ENCODE measurements at places on chromosomes 5 and 9.

- no peak for DNase-seq
These were observed 26.2 kb downstream of the WWC1 start for GRCh38 chr5:168317521-168318147.

DNA sequence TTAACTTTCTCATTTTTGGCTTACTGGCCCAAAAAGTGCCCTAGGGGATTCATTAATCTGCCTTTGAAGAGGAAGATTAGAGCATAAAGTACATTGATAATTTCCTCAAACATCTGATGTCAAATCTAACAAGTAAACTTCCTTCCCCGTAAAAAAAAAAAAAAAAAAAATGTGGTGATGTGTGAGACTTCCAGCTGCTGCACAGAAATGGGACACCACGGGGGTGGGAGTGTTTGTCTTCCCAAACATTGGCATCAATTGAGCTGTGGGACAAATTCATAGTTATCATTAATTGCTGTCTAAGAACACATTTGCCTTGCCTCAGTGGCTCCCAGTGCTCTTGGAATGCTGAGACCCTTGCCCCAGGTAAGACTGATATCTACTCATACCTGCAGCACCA lies 149.6 kb downstream of the ADAMTS12 start:
- no peak for DNase-seq

DNA sequence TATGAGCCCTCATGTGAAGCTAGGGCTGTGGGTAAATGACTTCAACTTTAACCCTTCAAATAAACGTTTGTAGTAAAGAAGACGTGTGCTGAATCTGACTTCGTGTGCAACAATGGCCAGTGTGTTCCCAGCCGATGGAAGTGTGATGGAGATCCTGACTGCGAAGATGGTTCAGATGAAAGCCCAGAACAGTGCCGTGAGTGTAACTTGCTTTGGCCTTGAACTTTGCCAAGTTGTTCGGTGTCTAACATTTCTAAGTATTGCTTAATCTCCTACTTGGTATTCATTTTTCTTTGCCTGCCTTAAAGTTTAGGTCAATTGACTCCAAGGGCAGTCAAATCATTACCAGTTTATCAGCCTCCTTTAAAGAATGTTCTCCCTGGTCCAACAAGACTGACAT lies 18.2 kb downstream of the VLDLR start:
- DNase-seq, result no peak

DNA sequence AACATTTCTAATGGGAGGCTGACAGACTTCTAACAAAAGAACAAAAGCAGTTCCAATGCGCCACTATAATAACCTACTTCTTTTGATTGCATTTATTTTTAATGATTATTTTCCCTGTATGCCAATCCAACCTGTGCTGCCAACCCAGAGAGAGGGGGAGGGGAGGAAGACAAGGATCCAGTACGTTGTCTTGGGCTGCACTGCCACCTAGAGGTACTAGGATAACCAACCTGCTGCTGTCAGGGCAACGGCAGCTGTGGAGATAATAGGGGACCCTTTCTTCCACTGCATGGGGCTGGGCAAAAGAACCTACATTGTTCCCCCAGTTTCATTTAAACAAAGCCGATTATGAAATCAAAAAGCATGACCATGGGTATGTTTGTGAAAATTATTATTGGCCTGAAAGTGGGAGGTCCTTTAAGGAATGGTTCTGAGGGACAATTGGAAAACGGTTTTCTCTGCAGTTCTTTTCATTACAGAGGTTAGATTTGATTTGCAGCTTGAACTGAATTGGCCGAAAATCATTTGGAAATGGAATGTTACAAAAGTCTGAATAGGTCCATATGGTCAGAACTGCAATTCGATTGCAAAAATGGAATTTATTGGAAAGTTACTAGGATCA lies 101.3 kb downstream of the RASEF start:
- DNase-seq, result peak; percentile 5

DNA sequence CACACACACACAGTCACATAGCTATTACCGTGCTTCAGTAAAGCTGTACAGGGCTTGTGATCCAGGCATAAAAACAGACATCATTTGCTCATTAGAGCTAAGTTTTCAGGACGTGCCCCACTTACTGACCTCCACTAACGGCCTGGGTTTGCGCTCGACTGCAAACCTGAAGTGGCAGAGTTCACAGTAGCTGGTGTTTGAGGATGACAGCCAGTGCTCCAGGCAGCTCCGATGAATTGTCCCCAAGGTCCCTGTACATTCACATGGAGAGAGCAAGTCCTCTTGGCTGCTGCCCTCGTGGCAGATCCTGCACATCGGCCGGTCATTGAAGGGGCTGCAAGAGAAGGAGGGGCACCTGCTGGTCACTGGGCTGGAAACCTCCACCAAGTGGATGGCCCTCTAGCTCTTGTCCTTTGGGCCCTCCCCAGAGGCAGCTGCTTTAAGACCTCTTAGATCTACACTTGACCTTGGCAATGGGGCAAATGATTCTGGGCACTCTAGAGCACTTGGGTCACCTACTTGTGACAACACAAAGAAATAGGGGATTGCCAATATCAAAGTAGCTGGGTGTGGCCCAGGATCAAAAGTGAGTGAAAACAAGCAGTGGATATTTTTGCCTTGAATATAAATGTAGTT lies 115.4 kb downstream of the MARCHF3 start:
- no peak for DNase-seq

GRCh38 chr5:159010661-159011442 lies 88.9 kb downstream of the EBF1 start:
- no peak for DNase-seq

GRCh38 chr9:113511047-113511521 lies 47.6 kb downstream of the RGS3 start:
- no peak for DNase-seq

- no peak for DNase-seq
These were observed 2.0 kb downstream of the IL31RA start for GRCh38 chr5:55853041-55853670.

DNA sequence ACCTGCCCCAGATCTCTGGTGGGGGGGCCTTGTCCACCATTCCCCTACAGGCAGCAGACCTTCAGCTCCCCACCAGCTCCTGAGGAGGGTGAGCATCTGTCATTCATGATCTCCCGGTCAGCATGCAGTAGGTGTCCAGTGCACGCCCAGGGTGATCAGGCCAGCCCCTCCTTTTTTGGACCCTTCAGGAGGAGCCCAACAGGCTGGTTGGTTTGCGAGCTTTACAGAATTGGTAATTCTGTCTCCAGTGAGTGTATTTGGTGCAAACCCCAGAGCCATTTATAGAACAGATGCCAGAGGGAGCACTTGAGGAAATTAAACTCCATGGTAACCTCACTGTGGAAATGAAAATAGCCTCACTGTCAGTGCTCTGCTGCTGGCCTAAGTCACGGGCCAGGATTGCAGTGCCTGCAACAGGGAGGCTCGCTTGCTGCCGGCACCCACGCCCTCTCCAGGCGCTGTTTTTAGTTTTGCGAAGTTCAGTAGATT lies 23.4 kb downstream of the WNK2 start:
- no peak for DNase-seq

- DNase-seq, result no peak
These were observed 20.0 kb downstream of the CCDC125 start for GRCh38 chr5:69312459-69313160.

GRCh38 chr5:109003928-109004327 lies 256.2 kb downstream of the FER start:
- DNase-seq, result no peak

DNA sequence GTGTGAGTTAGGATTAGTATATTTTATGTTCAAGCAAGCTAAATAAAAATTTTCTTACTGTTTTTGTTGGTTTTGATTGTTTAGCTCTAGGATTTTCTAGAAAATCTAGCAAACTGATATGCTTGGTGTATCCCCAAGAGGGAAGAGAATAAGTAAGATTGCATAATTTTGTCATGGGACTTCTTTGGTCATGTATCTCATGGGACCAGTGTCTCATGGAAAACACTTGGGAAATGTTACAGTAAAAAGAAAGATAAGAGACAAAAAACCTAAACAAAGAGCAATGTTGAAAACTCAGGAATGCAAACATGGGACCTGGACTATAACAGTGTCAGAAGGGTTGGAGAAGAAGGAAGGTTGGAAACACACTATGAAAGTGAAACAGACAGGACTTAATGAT lies 119.4 kb downstream of the TLR4 start:
- no peak for DNase-seq

GRCh38 chr5:170642066-170642735 lies 138.4 kb downstream of the KCNIP1 start:
- DNase-seq, result no peak

DNA sequence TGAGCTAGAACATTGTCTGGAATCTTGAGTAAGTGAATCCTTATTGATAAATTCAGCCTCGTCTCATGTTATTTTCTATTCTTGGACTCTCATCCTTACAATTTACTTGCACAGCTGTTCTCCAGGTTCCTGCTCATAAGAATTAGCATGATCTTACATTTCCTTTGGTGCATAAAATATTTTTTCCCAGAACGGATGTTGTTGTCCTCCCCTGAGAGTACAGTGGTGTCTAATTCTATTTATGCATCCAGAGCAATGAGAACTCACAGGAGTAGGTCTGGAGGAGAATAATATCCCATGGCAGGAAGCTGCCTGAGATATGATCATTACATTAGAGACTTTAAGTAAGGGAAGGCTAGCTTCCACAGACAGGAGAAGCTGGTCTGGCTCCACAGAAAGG lies 178.4 kb upstream of the MAST4 start:
- DNase-seq, result no peak

GRCh38 chr5:7763621-7764072 lies 87.3 kb downstream of the CFAP90 start:
- DNase-seq, result no peak

- no peak for DNase-seq
These were observed 6.7 kb upstream of the ANKRD18B start for GRCh38 chr9:33517373-33517772.

GRCh38 chr9:12775679-12776512 lies 1.1 kb downstream of the LURAP1L start:
- no peak for DNase-seq

DNA sequence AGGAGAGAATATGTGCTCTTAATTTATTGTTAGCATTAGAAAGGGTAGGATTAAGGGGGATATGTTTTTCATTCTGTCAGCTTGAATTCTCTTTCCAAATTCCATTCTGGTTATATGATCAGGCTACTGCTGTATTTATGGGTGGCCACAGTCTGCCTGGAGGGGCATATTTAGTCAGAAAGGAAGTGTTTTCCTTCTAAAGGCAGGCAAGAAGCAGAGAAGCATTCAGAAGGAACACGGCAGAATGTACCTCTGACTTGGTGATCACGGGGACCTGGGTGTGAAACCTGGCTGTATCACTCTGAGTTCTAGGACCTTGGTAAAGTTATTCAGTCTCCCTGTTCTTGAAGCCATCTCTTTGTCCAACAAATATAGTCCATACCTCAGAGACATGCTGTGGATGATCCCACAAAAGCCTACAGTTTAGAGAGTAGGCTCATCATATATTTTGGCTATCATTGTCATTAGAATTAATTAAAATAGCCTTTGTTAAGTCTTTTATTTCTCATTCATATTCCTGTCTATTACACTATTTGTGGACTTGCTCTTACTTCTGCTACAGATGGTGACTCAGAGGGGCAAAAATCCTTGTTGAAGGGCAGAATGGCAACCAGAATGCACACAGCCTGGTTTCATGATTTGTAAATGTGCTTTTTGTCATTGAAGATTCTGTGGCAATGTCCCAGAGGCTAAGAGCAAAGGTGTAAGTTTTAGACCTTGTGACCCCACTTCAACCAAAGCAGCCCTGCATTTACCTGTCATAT lies 2.7 kb downstream of the TNC start:
- no peak for DNase-seq

DNA sequence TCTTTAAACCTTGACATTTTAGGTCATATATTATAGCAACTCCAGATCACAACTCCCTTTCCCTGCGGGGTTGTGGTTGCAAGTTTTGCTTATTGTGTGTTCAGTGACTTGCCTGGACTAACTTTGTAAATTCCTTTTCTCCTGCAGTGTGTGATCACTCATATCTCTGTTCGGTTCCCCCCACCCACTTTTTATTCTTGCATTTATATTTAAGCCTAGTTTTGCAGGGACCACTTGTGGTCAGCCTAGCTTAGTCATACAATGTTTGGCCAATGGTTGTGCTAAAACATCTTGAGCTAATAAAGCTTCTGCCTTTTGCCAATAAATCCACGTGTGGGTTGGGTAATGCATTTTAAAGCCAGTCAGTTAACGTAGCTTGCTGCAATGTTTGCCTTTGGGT lies 146.5 kb upstream of the IRX4 start:
- no peak for DNase-seq

DNA sequence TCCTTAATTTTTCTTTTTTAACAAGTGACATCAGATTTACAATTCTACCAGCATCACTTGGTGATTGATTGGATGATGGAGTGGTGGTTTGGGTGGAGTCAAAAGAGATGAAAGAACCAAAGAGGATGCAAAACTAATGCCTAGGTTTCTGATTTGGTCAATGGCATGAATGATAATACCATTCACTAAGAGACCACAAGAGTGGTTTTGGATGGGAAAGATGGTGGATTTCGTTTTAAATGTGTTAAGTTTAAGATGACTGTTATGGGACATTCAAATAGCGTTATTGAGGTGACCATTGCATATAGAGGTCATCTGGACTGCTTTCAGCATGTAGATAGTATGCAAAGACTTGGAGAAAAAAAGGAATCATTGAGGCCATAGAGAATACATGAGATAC lies 3.6 kb downstream of the SMC5 start:
- DNase-seq, result no peak

DNA sequence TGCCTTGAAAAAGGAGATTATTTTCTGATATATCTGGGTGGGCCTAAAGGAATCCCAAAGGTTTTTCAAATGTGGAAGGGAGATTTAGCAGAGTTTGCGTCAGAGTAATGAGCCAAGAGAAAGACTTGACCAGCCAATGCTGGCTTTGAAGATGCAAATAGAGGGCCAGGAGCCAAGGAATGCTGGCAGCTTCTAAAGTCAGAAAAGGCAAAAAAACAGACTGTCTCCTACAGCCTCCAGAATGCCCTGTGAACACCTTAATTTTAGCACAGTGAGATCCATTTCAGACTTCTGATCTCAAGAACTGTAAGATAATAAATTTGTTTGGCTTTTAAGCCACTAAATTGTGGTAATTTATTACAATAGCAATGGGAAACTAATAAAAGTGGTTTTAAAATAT lies 122.6 kb upstream of the FREM1 start:
- no peak for DNase-seq

GRCh38 chr5:168159425-168159824 lies 132.0 kb upstream of the WWC1 start:
- no peak for DNase-seq

GRCh38 chr5:1568201-1568979 lies 44.6 kb upstream of the LPCAT1 start:
- no peak for DNase-seq

- no peak for DNase-seq
These were observed 989.2 kb downstream of the TLE4 start for GRCh38 chr9:80560976-80561375.

DNA sequence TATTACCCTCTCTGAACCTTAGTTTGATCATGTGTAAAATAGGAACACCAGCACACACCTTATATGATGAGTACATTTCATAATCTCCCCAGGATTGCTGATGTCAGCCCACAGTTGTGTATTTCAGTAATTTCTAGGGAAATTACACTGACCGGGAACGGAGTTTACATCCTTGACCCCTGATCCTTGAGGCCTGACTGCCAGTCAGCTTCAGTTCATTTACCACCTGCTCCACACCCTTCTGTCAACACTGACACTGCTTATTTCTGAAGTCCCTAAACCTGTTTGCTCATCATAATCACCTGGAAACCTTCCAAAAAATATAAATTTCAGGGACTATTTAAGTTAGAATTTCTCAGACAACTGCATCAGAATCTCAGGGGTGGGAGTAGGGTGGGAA lies 55.3 kb downstream of the ZNF622 start:
- no peak for DNase-seq

GRCh38 chr5:142421228-142421617 lies 96.4 kb upstream of the SPRY4 start:
- DNase-seq, result no peak

All from activated CD4-positive, alpha-beta T cell treated with anti-CD3 and anti-CD28 coated beads for 4 hours (primary cell).